Fibroblast of the aortic adventitia (primary cell): ENCODE measurements at places on chromosomes 6 and 20. TPM values are rescaled to one million over a fixed set of nuclear protein-coding genes. Genes with fewer than 3 reads are reported as not detected.

The FAM50B gene
- total RNA-seq, result 6.0 and 7.4 TPM in 2 replicates

The SCRT2 gene
- not detected in 2 replicates for total RNA-seq

The RGS17 gene
- 7.8 and 38.1 TPM in 2 replicates for total RNA-seq

The MRAP2 gene
- 0.33 and 5.8 TPM in 2 replicates for total RNA-seq

The TMEM244 gene
- 0.45 TPM in 1 of 2 replicates, not detected in the other for total RNA-seq

The SLA2 gene
- total RNA-seq, result not detected in 2 replicates

The KIZ gene
- 19.4 and 55.3 TPM in 2 replicates for total RNA-seq

The OR12D2 gene
- total RNA-seq, result not detected in 2 replicates

The PACSIN1 gene
- not detected in 2 replicates for total RNA-seq

The CDK5RAP1 gene
- 14.8 and 17.7 TPM in 2 replicates for total RNA-seq

The PARD6B gene
- total RNA-seq, result 1.4 and 1.5 TPM in 2 replicates

The BPIFA1 gene
- total RNA-seq, result not detected in 2 replicates

The BLCAP gene
- 35.9 and 47.3 TPM in 2 replicates for total RNA-seq

The MATN4 gene
- not detected in 2 replicates for total RNA-seq

The PRPH2 gene
- 0.72 and 1.3 TPM in 2 replicates for total RNA-seq

The NR2E1 gene
- total RNA-seq, result not detected in 2 replicates

The FAM83D gene
- total RNA-seq, result 2.2 and 16.7 TPM in 2 replicates

The SPATA25 gene
- 2.1 and 9.6 TPM in 2 replicates for total RNA-seq

The HLA-DQB1 gene
- not detected in 2 replicates for total RNA-seq

The MAP3K5 gene
- 1.9 and 15.5 TPM in 2 replicates for total RNA-seq

The SPEF1 gene
- total RNA-seq, result 0.09 TPM in 1 of 2 replicates, not detected in the other

The RWDD2A gene
- total RNA-seq, result 4.2 and 5.0 TPM in 2 replicates

The MUCL3 gene
- under 0.01 TPM in 1 of 2 replicates, not detected in the other for total RNA-seq

The GNMT gene
- total RNA-seq, result 0.25 and 0.36 TPM in 2 replicates

The CST2 gene
- total RNA-seq, result 0.36 TPM in 1 of 2 replicates, not detected in the other

The FAM217A gene
- total RNA-seq, result not detected in 2 replicates

The GRM1 gene
- total RNA-seq, result under 0.01 and 0.09 TPM in 2 replicates

The PRDM13 gene
- total RNA-seq, result not detected in 2 replicates

The GJA1 gene
- total RNA-seq, result 245 and 251 TPM in 2 replicates
